ENCODE measurements at places on chromosomes 16 and 17.

DNA sequence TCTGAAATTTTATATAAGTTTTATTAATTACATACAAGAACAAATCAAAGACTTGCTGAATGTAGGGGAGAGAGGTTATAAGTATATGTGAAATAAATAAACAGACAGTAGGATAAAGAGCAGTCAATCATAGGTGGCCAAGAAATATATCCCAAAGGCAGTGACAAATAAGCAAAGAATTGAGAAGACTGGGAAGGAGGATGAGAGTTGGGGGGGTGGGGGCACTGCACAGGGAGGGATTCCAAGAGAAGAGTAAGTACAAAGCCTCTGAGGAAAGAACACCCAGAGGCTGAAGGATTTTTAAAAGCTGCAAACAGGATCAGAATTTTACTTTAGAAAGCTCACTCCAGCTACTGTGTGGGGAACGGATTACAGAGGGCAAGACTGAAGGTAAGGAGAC lies 2.8 kb downstream of the PELP1 start:
- DNase-seq: no peak

DNA sequence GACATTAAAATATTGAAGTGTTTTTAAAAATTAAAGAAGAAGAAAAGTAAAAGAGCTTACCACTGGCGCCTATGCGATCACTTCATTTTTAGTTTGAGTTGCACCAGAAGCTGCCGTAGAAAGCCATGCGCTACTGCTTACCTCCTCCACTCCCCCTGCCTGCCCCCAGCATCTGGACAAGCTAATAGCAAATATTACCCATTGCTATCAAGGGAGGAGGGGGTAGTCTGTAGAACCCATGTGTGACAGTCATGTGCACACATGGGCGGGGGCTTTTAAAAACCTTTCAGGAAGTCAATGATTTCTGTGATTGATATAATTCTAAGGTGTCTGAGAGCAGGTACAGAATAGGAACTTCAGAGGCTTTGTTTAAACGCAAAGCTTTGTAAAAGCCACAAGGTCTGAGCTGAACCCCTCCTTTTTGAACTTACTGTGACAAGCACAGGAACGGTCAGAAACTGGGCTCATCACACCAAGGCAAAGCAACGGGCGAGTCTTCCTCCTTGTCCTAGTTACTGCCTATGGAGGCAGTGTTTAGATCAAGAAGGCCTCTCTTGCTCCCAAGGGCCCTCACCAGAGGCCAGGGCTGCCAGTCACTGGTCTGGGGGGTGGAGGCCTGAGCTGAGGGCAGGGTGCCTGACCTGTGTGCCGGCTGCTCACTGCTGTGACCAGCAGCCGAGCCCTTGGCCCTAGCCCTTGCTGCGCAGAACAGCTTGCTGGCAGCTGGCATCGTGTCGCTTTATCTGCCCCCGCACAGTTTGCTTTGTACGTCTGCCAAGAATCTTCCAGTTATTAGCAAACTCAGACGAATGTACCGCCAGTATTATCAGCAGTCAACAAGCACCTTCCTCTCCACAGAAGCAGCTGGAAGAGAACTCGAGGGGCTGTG lies 15.0 kb downstream of the GINS2 start:
- DNase-seq: peak; percentile 55

DNA sequence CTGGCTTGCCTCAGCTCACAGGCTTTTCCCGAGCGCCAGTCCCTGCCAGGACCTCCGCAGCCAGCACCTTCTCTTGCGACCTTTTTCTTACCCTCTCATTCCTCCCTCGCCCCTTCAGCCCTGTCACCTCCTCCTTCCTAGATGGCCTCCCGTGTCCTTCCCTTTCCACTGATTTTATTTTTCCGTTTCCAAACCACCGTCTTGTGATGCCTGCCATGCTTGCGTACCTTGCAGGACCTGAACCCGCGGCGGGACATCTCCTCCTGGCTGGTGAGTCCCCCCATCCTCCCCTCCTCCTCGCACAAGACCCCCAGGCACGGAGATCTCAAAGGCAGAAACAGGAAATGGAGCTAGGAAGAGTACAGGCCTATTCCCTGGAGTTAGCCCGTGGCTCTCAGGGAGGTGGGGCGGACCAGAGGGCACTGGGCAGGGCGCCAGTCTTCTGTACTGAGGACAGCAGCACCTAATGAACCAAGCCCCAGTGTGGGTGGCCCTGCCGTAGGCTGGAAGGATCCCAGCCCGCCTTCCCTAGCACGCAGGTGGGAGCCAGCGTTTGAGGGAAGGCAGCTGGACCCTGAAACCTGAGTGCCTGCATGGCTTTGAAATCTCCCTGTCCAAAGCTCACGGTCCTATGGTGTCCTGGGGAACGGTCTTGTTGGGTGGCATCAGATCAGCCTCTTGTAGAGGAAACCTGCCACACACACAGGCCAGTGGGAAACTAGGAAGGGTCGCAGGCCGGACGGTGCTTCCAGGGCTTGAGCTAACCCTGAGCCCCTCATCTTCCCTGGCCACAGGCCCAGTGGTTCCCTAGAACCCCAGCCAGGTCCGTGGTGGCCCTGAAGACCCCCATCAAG lies 612 bp downstream of the CISD3 start:
- peak; percentile 81 for DNase-seq

GRCh38 chr16:79429381-79430190 lies 171.0 kb downstream of the MAF start:
- no peak for DNase-seq

DNA sequence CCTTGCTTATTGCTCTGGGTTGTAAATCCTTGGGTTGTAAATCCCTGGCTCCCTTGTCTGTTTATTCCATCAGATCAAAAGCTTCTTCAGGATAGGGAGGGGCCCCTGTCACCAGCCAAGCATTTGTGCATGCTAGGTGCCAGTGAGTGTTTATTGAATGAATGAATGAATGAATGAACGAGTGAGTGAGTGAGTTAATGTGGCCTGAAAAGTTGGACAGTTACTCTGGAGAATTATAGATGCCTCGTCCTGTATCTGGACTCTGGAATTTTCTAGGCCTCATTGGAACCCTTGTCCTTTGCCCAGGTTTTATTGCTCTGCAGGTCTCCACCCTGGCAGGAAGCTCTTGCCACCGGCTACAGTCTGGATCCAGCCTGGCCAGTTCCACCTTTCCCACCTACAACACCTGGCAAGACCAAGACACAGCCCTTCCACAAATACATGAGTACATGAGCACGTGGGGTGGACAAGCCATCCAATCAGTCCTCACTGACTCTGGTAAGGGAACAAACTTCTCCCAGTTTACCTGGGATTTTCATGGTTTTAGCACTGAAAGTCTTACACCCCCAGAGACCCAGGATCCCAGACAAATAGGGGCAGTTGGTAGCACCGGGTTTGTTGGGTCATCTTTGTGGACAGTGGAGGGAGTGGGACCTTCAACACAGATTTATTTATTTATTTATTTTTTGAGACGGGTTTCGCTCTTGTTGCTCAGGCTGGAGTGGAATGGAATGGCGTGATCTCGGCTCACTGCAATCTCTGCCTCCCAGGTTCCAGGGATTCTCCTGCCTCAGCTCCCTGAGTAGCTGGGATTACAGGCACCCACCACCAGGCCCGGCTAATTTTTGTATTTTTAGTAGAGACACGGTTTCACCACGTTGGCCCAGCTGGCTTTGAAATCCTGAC lies 14.7 kb upstream of the CDH1 start:
- no peak for DNase-seq

GRCh38 chr16:81544261-81544660 lies 99.7 kb downstream of the CMIP start:
- no peak for DNase-seq

DNA sequence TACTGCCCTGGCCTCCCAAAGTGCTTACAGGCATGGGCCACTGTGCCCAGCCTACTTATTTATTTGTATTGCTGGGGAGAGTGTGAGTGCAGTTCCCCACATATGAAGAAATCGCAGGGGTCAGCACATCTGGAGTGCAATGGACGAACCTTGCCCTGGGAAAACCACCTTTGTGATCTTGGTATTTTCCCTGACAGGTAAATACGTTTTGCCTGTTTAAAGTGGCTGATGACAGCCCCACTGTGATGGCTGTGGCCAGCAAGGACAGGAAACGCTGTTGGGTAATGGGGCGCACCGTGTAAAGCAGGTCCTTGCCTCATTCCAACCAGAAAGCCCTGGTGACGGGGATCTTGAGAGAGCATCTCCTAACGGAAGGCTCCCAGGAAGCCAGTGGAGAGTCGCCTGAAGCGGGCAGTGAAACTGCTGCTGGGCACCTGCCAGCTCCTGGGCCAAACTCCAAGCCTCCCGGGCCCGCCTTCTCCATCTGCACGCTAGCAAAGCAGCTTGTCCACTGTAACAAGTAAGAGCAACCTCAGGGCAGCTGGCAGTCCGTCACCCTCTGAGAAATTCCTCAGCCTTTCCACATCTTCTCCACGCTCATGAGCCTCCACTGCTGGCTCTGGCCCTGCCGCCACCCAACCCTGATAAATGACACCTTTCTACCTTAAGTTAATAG lies 17.5 kb downstream of the EMC8 start:
- DNase-seq: peak; percentile 65

DNA sequence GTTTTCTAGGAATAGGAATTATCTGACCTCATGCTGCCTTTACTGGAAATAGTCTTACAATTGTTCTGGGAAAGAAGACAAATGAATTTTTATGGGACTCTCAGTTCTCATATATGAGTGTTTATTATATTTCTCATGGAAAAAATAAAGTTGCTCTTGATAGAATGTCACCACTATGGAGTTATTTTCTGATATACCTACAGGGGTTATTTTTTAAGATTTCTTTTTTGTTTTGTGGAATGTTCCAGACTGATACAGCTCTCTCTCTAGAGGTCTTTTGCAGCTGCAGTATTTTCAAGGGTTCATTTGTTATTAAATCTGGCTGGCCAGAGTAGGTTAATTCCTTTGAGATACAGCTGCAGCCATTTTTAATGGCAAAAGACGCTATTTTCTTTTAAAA lies 100.7 kb downstream of the ABCA8 start:
- DNase-seq: no peak

GRCh38 chr17:29049541-29050145 lies 6.7 kb downstream of the PIPOX start:
- DNase-seq: no peak

- DNase-seq: peak; percentile 68
Measured at GRCh38 chr17:31857920-31858641, 963 bp downstream of the COPRS start.

DNA sequence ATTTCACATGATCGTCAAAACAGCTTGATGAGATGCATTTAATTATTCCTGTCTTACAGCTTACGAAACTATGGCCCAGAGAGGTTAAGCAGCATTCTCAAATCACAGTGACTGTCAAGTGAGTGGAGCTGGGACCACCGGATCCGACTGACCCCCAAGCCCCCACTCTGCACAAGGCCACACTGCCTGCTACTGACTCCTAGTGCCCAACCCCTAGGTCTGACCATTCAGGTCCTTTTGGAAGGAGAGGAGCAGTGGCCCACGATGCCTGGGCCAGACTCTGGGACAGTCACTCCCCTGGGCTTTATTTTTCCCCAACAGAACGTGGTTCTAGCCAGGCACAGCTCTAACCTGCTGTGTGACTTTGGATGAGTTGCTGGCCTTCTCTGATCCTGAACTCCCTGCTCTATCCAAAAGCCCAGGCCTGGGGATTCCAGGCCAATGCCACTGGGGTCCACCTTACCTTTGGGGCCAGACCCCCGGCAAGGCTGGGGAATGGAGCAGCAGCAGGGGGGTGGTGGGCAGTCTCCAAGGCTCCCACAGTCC lies 9.9 kb downstream of the TSPOAP1 start:
- DNase-seq: no peak

DNA sequence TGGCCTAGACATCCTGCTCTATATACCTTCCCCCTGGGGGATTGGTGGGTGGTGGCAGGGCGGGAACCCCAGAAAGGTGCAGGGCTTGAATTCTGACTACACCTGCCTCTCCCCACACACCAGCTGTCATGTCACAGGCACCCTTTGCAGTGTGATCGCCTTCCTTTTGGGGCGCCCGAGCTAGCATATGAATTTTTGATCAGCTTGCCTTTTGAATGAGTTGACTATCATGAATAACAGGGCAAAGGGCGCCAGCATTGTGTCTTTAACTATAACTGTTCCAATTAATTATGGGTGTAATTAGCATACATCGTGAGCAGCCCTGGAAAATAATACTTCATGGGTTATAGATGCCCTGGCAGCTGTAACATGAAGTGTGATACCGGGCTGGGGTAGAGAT lies 72.7 kb downstream of the CYLD start:
- DNase-seq: no peak

GRCh38 chr16:57304169-57305061 lies 19.9 kb upstream of the PLLP start:
- DNase-seq: peak; percentile 40

- DNase-seq: peak; percentile 42
Measured at GRCh38 chr16:1030473-1030901, 42.1 kb upstream of the SSTR5 start.

DNA sequence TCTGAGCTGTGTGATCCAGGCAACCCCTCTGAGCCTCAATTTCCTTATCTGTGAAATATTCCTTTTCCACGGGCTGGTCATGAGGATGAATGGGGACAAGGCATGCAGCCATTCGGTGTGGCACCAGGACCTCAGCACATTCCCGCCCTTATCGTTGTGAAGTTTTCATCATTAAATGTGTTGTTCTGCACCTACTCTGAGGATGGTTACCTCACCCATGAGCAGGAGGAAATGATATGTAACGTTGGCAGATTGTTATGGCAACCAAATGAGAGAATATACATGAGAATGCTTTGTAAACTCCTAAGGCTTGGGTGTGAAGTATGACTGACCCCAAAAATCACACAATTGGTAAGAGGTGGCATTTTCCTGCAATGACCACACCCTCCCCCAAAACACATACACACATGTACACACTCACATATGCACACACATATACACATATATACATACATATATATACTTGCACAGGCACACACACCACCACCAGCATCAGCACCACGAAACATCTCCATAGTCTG lies 39.5 kb downstream of the SMARCE1 start:
- DNase-seq: no peak

- no peak for DNase-seq
Measured at GRCh38 chr17:73723317-73723716, 79.1 kb upstream of the SDK2 start.

DNA sequence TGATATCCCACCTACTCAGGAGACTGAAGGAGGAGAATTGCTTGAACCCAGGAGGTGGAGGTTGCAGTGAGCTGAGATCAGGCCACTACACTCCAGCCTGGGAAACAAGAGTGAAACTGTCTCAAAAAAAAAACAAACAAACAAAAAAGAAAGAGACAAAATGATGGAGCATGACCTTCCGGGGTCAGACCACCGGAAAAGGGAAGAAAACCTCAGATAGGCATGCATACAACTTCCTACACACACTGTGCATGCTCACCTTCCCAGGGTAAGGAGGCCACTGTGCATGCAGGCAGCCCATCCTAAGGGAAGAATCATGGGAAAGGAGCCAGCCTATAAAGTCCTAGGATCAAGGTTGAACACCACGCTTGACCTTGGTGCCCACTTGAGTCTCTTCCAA lies 9.6 kb upstream of the MAPK3 start:
- DNase-seq: no peak

DNA sequence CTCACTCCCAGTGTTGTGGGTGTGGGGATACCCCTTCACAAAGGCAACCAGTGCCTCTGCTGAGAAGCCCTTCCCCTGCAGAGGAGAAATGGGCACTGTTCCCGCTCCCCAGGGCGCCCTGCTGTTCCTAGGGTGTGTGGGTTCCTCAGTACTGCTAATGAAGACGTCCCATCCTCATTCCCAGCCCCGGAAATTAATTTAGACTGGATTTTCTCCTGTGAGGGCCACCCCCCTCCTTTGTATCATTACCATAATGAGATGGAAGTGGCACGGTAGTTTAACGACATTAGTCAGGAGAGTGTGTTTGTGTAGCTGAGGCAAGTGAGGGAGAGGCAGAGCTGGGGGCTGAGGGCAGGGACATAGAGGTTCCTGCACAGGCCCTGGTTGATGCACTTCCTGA lies 53.2 kb downstream of the PIPOX start:
- DNase-seq: no peak

Data from GM23248 (cell line).